ENCODE measurements at places on chromosomes 7 and 10.

- DNase-seq, result peak; percentile 94
Measured at GRCh38 chr10:72334825-72335393, 19.8 kb downstream of the DNAJB12 start.

- DNase-seq, result no peak
Measured at GRCh38 chr7:151978616-151979015, 22.4 kb downstream of the GALNTL5 start.

DNA sequence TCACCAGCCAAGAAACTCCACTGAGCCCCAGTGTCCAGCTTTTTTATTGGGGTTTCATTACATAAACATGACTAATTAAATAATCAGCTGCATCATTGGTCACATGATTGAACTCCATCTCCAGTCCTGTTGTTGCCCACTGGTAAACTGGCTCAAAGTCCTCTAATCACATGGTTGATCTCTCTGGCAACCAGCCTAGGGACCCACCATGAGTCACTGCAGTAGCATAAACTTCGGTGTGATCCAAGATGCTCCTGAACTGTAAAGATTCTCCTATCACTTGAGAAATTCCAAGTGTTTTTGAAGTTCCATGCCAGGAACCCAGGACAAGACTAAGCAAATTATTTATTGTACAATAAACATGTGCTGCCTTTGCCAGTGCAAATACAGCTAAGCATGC lies 130.4 kb upstream of the AUTS2 start:
- no peak for DNase-seq

GRCh38 chr10:71615538-71616329 lies 103.8 kb downstream of the C10orf105 start:
- no peak for DNase-seq

DNA sequence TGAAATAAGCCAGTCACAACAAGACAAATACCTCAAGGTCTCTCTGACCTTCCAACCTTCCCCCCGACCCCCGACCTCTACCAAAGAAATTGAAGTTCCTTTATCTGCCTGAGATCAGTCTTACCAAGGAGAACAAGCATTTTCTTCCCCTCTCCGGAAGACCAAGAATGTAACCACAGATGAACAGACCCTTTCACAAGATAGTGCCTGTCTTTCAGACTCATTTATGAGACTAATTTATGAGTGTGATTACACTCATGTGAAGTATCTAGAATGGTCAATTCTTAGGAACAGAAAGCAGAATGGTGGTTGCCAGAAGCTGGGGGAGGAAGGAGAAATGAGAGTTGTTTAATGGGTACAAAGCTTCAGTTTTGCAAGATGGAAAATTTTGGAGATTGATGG lies 108.9 kb upstream of the MKLN1 start:
- DNase-seq, result no peak

DNA sequence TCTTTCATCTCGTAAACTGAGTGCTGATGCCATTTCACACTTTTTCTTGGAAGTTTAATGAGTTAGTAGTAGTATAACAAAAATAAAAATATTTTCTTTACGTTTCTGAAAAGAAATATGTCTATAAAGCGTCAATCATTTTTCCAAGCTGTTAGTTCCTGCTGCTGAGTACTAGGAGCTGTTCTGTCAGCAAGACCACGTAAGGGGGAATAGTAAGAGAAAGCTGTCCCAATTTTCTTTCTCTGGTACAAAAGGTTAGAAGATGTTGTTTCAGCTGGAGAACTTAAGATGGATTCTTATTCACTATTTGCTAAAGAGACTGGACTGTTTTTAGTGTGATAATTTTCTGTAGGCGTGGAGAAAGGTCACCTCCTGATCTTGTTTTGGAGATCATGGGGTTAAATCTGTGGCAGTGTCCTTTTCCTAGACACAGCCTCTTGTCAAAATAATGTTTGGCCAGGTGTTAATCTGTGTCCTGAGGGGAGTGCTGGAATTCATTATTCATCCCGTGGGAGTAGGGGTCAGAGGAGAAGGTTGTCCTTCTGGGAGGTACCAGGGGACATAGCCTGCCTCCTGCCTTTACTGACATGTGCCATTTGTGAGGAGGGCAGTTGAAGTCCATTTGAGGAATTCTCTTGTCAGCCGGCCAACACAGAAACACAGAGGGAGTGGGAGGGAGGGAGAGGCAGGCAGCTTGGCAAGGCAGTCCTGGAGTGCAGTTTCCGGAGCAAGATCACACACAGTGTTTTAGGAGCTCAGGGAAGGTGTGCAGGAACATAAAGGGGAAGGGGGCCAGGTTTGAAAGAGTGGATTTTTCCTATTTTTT lies 368.7 kb downstream of the AUTS2 start:
- DNase-seq, result peak; percentile 66

DNA sequence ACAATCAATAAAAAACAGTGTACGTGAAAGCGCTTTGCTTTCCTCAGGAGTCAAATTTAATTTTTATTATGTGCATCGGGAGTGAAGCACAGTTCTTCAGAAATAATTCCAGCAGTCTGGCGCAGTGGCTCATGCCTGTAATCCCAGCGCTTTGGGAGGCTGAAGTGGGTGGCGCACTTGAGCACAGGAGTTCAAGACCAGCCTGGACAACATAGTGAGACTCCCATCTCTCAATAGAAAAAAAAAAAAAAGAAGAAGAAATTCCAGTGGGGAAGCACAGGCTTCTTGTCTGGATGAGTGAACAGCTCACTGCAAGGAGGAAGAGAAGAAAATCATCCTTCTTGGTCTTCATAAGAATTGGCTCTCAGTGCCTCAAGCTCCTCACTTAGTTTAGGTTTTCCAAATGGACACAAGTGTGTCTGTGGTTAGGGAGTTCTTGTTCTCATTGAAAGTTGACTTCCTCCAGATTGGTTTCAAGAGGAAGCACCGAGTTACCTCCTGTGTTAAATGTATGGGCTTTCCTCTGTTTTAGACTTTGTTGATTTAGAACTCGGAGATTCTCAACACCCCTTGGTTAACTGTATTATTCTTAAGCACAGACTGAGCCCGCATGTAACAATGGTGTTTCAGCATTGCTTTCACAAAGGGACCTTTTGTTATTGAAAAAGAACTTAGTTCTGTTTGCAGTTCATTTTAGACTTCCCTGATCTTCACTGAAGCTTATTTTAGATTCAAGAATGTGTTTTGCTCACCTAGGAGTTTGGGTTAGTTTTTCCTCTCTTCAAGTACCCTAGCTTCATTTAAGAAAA lies 28.0 kb downstream of the LMTK2 start:
- DNase-seq, result no peak

DNA sequence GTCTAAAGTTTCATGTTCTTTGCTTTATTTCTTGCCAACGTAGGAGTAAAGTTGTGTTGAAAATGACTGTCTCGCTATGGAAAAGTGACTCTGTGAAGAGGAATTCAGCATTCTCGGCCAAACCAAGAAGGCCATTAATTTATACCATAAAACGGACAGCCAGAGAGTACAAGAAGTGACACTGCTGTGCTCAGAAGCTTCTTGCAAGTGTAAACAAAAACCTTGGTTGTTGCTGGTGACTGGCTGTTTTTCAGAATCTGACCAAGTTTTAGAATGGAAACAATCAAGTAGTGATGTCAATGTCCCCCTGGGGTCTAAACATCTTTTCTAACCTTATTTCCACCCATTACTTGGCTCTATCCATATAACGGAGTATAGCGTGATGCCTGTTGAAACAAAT lies 201.9 kb downstream of the INHBA start:
- DNase-seq, result no peak

DNA sequence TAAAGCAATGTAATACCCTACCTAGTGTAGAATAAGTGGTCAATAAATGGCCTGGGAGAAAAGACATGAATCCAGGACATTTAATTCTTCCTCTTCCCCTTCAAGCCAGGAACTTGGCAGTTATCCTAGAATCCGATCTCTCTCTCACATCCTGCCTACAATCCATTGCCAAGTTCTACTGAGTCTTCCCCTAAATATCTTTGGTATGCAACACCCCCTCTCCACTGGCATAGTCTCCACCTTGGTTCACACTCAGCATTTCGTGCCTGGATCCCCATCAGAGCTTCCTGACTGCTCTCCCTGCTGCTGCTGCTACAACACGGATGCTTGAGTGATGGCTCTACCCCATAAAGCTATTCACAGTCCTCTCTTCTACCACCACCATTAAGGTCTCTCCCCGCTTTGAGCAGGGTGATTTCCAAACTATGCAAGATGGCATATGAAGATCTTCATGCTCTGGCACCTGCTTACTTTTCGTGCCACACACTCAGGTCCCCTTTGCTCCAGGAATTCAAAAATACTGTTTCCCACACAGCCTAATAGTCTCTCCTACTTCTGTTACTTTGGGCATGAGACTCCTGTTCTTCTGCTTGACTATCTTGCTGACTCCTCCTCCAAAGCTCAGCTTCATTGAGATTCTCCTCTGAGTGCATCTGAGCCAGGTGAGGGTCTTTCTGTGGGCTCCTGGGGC lies 4.8 kb downstream of the ANK3 start:
- DNase-seq, result no peak

Measured in sciatic nerve (tissue), 2 donors.